ENCODE measurements at places on chromosomes 1 and 21.

GRCh38 chr1:31799196-31799894, 16.5 kb downstream of the SPOCD1 start:
- DNase-seq = no peak

GRCh38 chr1:177701654-177702353, 268.1 kb downstream of the SEC16B start:
- DNase-seq = no peak

GRCh38 chr1:109620401-109620791, 759 bp downstream of the AMPD2 start:
- peak; percentile 62 for DNase-seq

GRCh38 chr1:64986903-64987871, 20.8 kb upstream of the JAK1 start:
- no peak for DNase-seq

DNA sequence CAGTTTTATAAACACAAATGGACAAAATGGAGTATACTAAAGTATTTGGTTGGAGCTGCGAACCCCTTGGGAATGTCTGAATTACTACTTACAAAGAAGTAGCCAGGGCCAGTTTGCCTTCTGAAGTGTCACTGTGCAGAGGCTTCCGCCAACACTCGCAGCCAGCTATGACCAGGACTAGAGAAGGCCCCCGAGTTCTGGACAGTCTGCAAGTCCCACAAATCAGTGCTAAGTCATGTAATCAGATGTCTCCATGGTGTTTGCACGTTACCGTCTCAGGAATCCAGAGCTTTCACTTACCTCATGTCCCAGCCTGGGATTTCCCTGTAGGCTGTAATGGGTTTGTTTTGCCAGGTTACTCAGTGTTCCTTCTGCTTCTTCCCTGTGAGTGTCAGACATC, 106.6 kb upstream of the SPAG17 start:
- DNase-seq = no peak

DNA sequence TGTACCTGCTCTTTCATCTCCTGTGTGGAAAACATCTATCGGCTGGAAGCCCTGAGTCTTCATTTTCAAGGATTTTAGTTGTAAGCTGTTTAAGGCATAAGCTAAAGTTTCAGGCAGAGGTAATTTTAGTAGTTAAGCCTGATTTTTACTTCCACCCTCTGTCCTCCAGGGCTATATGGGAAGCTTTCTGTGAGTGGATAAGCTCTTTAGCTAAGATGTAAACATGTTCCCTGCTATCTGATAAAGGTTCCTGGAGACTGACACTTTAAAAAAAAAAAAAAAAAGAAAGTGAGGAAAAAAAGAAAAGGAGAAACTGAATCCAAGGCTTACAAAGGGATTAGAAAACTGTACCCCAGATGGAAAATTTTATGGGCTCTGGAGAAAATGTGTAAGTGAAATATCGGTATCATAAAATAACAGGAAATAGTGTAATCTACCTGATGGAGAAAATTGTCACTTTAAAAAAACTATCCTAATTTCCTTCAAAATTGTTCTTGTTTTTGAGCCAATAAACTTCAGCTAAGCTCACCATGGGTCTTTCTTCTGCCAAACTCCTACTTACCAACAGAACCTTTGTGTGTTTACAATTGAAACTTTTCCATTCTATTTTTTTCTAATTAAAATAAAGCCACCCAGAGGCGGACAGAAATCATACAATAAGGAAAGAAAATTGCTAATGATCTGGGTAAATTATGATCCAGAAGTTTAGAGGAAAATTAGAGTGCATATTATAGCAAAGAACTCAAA, 180.5 kb downstream of the TGFB2 start:
- no peak for DNase-seq

DNA sequence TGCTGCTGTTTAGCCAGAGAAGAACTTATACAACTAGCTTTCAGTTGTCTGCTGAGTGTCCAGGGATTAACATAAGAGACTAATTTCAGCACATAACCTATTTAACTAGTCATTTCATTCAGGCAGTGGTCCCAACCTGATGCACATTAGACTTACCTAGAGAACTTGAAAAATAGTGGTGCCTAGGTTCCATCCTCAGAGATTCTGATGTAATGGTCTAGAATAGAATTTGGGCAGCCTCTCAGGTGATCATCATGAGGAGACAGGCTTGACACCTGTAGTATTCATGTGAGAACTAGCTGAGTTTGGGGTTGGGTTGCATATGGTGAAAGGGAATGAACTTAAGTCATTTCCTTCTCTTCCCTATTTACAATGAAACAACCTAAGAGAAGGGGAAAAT, 24.8 kb downstream of the CNST start:
- no peak for DNase-seq

DNA sequence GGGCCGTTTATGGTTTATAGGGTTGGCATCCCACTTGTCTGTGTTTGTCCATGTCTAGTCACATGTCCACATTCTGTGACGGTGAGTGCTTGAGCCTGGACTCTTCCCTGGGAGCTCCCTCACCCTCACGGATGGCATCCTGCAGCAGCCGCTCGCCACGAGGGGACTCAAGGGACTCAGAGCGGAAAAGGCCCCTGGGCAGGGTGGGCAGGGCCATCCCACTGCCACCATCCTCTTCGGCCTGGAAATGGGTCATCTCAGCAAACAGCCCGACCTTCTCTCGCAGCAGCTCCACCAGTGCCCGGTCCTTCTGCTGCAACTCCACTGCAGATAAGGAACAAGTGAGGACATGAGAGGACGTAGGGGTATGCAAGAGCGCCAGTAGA, 11.1 kb downstream of the RXFP4 start:
- no peak for DNase-seq

DNA sequence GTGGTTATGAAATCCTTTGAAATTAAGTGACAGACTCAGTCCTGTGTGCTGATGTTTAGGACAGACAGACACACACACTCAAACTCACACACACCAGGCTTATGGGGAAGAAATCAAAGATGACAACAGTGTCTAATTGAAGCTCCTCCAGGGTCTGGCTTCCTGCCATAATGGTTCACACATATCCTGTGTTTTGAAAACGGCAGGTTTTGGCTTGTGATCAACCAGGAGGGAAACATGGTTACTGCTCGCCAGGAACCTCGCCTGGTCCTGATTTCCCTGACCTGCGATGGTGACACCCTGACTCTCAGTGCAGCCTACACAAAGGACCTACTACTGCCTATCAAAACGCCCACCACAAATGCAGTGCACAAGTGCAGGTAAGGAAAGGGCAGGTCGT, 4.6 kb downstream of the MTARC1 start:
- no peak for DNase-seq

DNA sequence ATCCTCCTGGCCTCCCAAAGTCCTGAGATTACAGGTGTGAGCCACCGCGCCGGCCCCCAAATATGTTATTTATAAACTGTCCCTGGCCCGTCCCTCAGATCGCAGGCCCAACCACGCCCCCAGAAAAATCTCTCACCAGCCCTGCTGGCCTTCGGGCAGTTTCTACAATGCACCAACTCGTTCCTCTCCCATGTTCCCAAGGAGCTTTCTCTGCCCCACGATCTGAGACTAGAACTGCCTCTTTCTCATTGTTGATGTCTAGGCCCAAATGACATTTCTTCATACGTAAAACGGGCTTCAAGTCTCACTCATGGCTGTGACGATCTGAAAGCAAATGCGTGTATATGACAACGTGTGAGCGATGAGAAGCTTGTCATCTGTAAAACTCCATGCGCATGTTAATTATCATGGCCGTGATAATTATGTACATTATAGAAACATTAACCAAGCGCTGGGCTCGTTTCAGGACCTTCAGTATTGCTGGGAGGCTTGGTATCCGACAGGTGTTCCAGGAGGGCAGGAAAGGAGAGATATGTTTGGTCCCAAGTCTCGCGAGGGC, 748 bp upstream of the NIPAL3 start:
- no peak for DNase-seq

GRCh38 chr1:183580281-183580682, 10.0 kb downstream of the NCF2 start:
- DNase-seq = peak; percentile 40

GRCh38 chr21:23986214-23986613, 1621.1 kb downstream of the MRPL39 start:
- DNase-seq = no peak

- DNase-seq = no peak
These were observed 147.7 kb downstream of the FCRL5 start for GRCh38 chr1:157404614-157405013.

DNA sequence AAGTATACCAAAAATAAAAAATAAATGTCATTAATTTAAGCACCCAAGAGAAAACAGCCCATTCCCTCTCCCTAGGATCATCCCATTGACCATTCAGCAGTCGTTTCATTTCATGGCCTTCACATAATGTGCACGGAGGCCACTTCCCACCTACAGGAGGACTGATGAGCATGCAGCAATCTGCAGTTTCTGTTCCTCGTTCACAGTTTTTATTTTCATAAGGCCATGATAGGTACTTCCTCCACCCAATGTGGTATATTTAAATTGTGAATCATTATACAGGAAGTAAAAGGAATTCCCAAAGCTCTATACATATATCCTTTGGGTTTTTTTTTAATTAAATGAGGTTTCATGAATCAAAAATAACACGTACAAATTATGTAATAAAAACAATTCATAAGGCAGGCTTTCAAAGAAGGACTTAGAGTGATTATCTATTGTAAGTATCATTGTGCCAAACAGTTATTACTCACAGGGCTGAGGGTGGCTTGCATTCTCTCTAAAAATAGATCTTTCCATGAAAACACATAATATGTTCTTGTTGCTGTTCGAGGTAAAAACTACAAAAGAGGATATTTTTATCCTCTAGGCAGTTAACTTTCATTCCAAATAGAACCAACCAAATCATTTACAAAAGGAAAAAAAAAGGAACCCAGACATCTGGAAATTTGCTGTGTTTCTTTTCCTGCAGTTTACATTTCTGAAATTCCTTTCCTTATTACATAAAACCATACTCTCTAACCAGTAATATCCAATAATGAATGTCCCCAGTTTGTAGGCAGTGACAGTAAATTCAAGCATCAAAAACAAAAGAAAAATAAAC, 27.5 kb upstream of the SLC44A3 start:
- DNase-seq = no peak

DNA sequence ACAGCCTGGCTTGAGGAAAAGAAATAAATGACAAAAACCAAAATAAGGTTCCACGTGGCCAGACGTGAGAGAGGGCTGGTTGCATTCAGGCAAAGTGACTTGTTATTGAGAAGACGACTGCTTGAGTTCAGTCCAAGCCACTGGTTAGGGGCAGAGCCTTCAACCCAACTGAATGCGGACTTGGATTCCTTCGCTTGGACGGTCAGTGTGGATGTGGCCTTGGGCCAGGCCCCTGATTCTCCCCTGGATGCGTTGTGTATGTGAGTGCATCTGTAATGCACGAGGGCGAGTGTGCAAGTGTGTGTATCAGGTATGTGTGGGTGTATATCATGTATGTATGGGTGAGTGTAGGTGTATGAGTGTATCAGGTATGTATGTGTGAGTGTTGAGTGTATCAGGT, 1.9 kb downstream of the PLA2G2F start:
- no peak for DNase-seq

DNA sequence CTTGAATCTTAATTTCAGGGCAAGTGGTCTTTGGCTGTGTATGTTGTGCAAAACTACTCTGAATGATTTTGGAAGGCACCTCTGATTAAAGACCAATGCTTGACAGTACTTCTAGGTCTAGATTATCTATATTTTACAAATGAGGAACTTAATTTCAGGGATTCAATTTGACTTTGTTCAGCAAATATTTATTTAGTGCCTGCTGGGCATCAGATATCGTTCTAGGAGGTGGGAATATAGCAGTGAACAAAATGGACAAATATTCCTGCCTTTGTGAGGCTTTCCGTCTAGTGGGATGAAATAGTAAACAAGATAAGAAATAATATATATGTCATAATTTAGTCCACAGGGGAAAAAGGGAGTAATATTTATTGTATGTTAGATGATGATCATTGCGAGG, 4.7 kb downstream of the ZNF326 start:
- no peak for DNase-seq

GRCh38 chr1:220750131-220750515, 2.0 kb downstream of the MTARC2 start:
- no peak for DNase-seq

- DNase-seq = no peak
These were observed 38.1 kb downstream of the POFUT2 start for GRCh38 chr21:45249626-45250025.

GRCh38 chr1:174077749-174078490, 55.8 kb upstream of the RC3H1 start:
- DNase-seq = no peak

DNA sequence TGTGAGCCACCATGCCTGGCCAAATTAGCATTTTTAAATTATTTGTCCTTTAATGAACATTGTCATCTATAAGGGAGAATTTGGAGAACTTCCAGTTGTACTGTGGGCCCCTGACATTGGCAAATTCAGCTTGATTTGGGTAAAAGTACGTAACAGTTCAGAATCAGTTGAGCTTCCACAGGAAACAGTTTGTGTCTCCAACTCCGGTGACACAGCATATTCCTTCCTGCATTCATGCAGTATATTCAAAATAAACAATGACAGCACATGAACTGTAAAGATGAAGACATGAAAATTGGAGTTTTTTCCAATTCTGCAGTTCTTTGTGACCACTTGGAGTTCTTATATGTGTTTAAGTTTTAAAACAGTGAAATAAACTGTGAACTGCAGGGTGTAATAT, 28.2 kb downstream of the RNF220 start:
- no peak for DNase-seq

- no peak for DNase-seq
These were observed 4.4 kb downstream of the CYB561D1 start for GRCh38 chr1:109498161-109498801.

- DNase-seq = no peak
These were observed 43.7 kb downstream of the FMO3 start for GRCh38 chr1:171134204-171134923.

GRCh38 chr1:169308313-169309039, 59.1 kb downstream of the NME7 start:
- no peak for DNase-seq

- DNase-seq = no peak
These were observed 786.6 kb upstream of the RGS18 start for GRCh38 chr1:191371626-191372025.

GRCh38 chr1:211648980-211649934, 26.2 kb downstream of the NEK2 start:
- DNase-seq = peak; percentile 48

DNA sequence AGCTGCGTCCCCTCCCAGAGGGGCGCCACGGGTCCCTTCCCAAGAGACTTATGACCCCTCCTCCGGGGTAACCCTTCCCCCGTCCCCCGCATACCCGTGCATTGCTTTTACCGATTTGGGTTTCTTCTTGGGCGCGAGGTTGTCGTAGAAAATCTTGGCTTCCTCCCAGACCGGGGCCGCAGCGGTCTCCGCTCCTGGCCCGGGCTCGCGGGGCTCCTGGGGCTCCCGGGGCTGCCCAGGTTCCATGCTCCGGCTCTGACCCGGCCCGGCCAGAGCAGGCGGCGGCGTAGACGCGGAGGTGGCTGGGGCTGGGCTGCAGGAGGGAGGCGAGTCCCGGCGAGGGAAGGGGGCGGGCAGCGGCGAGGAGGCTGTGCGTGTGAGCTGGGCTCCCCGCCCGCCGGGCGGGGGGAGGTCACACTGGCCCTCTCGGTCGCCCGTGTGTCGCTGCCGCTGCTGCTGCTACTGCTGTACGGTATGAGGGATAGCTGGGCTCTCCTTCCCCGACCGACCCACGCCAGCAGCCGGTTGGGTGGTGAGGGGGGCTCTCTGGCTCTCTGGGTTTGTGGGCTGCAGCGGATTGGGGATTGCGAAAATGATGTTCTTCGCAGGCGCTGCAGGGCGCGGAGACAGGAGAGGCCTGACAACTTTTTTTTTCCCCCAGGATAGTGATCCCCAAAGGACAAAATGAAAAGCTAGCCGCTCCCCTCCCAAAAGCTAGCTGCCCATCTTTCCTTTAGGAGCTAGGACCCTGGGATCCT, at the start of gene NT5C1A:
Gene NT5C1A, minus strand, starts transcription at position 315 of the 758 bp plus-strand sequence. Its CDS starts 69 bp downstream, at position 246.
- DNase-seq = peak; percentile 72

GRCh38 chr1:235908742-235909520, 42.2 kb upstream of the LYST start:
- DNase-seq = no peak
